Activated CD8-positive, alpha-beta memory T cell treated with anti-CD3 and anti-CD28 coated beads for 4 hours (primary cell): ENCODE measurements at places on chromosomes 2 and 18.

GRCh38 chr2:9237831-9238230 lies 31.2 kb downstream of the ASAP2 start:
- no peak for DNase-seq

DNA sequence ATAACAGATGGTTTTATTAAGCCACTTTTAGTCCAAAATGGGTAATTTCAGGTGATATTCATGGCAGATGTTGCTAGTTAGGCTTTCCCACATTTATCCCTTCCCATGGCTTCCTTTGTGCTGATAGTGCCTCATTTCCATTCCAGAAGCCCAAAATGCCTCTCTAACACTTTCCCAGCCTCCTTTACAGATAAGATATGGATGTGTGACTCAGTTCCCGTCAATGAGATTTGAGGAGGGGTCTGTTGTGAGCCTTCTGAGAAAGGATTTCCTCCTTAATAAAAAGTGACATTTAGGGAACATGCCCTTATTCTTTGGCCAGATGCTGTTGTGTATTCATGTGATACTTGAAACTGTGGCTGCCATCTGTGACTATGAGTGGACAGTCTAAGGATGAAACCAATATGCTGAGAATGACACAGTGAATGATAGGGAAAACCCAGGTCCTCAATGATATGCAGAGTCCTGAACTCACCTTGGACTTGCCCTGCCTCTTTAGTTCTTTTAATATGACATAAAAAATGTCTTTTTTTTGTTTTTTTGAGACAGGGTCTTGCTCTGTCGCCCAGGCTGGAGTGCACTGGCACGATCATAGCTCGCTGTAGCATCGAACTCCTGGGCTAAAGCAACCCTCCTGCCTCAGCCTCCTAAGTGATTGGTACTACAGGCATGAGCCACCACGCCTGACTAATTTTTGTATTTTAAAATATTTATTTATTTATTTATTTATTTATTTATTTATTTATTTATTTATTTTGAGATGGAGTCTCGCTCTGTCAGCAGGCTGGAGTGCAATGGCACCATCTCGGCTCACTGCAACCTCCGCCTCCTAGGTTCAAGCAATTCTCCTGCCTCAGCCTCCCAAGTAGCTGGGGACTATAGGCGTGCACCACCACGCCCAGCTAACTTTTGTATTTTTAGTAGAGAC lies 5.8 kb upstream of the ACSL3 start:
- DNase-seq, result no peak

DNA sequence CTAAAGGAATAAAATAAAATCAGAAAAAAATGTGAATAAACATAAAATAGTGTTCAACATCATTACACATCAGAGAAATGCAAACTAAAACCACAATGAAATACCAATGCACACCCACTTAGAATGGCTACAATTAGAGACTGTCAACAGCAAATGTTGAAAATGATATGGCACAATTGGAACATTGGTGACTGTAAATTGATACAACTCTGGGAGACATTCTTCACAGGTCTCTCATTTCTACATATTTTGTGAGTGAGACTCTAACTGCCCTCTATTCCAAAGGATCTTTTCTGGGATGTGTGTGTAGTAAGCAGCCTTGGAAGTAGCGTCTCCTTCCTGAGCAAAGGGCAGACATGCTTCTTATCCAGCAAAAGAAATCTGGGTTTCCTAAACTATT lies 323.0 kb downstream of the FBXO15 start:
- DNase-seq, result no peak

GRCh38 chr2:171325886-171326585 lies 107.8 kb downstream of the METTL8 start:
- DNase-seq, result no peak

GRCh38 chr2:67991456-67991855 lies 71.3 kb downstream of the C1D start:
- no peak for DNase-seq
